ENCODE measurements at places on chromosomes 1 and 21. TPM values are rescaled to one million over a fixed set of nuclear protein-coding genes. Genes with fewer than 3 reads are reported as not detected.

- DNase-seq, result peak; percentile 31
These were observed 77.6 kb downstream of the EPHB2 start for GRCh38 chr1:22788254-22788661.

GRCh38 chr1:29200906-29201594 is 19.4 kb upstream of the SRSF4 start:
- DNase-seq, result no peak

The CLCA4 gene
- total RNA-seq, result not detected

DNA sequence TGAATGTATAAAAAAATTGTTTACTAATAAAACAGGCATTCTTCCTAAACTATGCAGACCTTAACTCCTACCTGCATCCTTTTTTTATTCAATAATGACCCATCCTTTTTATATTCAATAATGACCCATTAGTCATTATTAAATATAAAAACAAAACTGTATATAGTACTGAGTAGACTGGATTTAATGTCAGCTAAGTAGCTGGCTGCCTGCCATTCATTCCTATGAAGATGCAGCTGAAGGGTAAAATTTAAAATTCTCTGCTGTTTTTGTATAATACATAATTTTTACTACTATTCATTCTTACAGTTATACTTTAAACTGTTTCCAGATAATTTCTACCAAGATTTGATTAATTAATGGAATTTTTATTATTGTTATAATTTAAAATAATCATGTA is 79.3 kb downstream of the DENND1B start:
- DNase-seq, result no peak
